CD4-positive, alpha-beta T cell treated with Interferon gamma for 1 hour (primary cell): ENCODE measurements at places on chromosomes 2 and 18.

DNA sequence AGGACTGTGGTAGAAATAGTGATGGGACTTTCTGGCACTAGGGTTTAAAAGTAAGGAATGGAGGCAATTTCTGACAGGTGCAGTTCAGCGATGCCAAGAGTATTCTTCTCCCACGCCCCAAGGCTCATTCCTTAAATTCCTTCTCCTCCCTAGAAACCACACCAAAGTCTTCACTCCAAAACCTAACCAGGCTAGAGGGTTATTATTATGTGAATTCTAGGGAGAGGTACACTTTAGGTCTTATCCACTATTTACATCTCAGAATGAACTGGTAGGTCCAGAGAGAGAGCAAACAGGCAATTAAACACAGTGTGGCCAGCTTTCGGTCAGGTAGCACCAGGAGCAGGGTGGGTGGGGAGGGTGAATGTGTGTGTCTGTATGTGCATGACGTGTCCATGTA is 11.4 kb downstream of the IL1F10 start:
- no peak for DNase-seq

DNA sequence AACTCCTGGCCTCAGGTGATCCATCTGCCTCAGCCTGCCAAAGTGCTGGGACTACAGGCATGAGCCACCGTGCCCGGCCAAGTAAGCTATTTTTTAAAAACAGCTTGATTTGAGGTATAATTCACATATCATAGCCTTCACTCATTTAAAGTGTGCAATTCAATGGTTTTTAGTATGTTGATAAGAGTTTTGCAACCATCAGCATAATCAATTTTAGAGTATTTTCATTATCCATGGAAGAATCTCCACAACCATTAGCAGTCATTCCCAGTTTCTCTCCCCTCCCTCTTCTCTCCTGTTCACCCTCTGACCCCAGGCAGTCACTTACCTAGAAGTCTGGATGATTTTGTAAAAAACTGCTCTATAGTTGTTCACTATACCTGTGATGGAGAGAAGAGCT is 4.7 kb upstream of the LYG2 start:
- no peak for DNase-seq

GRCh38 chr2:155665704-155666103 is 666.8 kb downstream of the NR4A2 start:
- no peak for DNase-seq

DNA sequence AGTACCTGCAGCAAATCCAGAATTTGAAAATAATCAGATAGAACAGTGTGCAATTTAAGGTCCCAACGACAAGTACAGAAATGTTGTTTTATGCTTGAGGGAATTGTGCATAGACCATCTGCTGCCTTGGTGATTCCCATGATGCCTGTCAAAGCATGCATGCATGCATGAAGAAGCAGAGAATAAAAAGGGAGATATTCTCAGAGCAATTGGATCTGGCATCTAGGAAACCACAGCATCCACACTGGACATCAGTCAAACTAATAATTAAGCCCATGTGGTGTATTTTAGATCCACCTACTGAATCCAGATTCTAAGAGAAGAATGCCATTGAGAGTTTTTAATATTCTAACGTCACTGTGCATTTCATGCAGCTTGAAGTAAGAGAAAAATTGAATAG is 361.2 kb downstream of the FSIP2 start:
- no peak for DNase-seq

DNA sequence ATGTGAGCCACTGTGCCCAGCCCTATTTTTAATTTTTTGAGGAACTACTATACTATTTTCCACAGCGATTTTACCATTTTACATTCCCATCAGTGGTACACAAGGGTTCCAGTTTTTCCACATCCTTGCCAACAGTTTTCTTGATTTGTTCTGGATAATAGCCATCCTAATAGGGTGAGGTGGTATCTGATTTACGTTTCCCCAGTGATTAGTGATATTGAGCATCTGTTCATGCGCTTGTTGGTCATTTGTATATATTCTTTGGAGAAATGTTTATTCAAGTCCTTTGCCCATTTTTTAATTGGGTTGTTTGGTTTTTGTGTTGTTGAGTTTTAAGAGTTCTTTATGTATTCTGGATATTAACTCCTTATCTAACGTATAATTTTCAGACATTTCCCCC is 20.8 kb downstream of the TTC39C start:
- no peak for DNase-seq

GRCh38 chr18:23460285-23461273 is 7.5 kb downstream of the RIOK3 start:
- no peak for DNase-seq

DNA sequence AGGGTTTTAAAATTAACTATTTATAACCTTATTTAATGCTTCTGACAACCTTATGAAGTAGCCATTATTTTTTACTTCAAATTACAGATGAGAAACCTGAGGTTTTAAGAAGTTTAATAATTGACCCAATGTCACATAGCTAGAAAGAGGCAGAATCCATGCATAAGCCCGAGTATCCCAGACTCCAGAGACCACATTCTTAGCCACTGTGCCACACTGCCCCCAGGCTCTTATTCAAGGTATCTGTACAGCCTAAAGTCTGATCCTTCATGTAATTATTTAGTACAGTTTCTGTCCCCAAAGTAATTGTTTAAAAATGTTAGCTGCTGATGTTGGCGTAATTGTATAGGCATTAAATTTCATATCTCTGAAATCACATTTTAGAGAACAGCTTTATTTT is 124.7 kb upstream of the LRRTM1 start:
- no peak for DNase-seq

- DNase-seq, result no peak
Observed at GRCh38 chr18:54033052-54033451, 191.4 kb downstream of the MBD2 start.

DNA sequence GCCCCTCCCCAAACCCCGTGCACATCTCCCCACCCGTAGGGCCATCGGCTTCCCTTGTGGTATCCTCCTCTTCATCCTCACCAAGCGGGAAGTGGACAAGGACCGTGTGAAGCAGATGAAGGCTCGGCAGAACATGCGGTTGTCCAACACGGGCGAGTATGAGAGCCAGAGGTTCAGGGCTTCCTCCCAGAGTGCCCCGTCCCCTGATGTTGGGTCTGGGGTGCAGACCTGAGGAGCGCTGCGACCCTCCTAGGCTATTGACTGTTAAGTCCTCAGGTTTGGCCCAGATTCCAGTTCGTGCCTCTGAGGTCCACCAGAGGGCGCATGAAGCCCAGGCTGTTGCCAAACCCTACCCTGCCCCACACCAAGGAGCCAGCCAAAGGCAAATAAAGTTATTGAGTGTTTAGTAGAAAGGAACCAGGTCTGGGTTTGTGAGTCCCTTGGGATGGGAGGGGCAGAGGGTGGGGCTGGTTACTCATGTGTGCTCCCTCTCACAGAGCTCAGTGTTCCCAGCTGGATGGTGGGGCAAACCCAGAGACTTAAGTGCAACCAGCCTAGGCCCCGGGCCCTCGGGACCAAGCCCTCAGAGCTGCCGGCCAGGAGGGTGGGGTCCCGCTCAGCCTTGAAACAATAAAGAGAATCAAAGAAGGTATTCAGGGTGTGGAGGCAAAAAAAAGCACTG is 2.4 kb downstream of the PNKD start:
- peak; percentile 85 for DNase-seq

DNA sequence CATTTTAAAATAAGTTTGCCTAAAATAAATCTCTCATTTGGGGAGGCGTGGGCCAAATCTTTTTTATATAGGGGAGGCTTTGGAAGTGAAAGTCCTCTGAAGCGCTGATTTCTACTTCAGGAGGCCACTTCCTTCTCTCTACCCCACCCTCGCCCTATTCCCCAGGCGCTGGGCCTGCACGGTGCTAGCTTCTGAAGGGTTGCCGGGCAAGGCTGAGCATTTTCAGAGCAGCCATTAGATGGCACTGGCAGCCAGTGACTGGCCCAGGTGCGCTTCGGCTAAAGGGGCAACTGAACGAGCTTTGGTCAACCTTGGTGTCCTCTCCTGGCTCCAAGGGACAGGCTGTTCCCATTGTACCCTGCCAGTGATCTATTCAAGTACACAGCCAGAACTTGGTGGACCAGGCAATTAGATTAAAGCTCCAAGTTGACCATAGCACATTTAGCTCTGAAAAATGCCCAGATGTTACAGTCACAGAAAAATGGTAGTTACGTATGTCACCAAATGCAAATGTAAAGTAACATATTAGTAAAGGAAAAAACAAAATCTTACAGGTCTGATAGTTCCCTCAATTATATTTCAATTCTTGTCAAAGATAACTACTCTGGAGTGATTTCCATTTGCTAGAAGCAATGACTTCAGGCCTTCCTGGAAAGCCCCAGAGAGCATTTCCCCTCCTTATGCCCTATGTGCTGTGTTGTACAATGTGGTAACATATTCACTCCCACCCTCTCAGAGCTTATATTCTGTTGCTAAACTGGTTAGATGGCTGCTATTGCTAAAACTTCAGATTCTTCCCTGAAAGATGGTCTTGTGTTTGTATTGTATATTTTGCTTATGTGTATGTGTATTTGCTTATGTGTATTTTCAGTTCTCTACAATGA is 2.1 kb downstream of the POMC start:
- peak; percentile 74 for DNase-seq

DNA sequence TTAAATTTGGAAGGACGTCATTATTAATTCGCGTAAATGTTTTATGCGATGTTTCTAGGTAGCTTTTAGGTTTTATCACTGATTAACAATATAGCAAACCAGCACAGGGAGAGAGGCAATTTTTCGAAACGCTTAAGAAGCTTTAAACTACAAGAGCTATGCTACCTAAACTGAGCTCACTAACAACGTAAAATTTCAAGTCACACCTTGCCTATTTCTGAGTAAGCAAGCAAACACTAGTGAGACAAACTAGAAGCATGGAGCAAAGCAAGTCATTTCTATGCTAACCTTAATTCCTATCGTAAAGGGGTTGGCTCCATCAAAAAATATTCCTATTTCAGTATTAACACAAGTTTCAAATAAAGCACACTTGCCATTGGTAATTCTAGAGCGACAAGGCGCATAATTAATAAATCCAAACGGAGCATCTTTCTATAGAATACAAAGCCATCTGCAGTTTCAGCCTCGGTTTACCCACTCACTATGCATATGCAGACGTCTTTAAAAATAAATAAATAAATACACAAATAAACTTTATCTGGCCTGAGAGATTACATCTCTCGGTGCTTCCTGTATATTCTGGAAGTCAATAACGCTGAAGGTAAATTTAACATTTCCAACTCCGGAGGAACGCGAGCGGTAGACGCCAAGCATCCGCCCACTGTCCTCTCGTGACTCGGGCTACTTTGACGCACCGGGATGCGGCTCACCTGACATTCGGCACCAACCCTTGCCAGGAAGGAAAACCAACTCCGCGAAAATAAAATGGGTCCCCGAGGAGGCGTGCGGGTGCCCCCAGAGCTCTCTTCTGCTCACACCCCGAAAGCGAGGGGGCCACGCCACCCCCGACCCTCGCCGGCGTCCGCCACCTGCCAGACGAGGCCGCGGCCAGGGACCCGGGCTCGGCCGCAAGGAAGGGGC is 947 bp downstream of the ITSN2 start:
- peak; percentile 47 for DNase-seq

DNA sequence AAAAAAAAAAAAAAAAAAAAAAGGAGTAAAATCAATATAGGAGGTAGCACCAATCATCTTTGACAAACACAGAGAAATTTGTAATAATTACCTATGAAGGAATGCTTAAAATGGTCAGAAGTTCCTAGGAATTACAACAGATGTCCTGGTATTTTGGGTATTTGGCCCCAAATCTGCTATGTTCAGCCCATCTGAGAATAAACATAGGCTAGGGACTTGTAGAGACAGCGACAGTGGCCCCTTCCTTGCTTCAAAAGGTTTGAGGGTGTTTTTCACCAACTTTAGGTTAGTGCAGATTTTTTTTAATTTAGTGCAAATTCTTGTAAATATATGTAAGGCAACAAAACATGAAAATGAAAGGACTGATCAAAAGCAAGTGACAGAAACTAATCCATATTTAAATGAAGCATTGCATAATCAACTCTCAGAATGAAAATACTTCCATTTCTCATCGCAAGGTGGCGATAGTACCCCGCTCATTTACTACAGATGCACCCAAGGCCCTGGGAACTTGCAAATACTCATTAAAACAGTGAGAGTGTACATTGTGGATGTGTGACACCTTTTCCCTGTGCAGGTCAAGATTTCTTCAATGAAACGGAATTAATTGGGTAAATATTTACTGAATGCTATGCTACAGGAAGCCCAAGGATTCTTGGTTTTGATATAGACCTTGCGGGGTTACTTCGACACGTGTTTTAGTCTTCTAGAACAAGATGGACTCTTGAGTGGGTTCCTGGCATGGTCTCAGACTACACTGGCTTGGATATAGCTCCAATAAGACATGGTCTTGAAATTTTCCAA is 44.6 kb downstream of the FAM124B start:
- DNase-seq, result peak; percentile 24

DNA sequence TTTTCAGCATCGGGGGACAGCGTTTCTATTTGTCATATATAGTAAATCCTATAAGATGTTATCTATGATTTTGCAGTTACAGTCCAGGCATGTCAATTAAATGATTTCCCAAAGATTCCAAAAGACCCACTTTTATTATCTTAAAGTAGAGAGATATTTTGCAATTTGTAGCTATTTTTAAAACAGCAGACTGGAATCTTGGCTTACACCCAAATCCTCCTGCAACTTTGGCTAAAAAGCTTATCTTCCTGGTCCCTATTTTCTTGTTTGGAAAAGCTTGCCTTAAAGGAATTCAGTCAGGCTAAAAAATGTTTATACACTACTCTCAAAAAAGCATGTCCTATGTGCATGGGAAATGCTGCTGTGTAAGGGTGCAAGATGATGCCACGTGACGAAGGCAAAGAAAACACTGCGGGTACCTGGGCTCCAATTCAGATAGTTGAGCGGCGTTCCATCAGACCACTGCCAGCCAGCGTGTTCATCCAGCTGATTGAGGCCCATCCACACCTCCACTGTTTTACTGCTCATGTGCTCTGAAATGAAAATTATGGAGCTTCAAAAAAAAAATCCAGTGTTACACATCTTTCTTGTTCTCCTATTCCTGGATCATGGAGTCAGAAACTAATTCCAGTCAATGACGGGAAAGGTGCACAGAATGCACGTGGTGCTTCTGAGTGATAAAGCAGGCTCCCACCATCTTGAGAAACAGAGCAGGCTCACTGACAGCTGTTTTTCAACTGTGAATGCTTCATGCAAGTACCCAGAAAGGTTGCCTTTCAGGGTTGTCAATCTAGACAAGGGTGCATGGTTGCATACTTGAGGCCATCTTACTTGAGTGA is 33.8 kb downstream of the PLA2R1 start:
- no peak for DNase-seq

DNA sequence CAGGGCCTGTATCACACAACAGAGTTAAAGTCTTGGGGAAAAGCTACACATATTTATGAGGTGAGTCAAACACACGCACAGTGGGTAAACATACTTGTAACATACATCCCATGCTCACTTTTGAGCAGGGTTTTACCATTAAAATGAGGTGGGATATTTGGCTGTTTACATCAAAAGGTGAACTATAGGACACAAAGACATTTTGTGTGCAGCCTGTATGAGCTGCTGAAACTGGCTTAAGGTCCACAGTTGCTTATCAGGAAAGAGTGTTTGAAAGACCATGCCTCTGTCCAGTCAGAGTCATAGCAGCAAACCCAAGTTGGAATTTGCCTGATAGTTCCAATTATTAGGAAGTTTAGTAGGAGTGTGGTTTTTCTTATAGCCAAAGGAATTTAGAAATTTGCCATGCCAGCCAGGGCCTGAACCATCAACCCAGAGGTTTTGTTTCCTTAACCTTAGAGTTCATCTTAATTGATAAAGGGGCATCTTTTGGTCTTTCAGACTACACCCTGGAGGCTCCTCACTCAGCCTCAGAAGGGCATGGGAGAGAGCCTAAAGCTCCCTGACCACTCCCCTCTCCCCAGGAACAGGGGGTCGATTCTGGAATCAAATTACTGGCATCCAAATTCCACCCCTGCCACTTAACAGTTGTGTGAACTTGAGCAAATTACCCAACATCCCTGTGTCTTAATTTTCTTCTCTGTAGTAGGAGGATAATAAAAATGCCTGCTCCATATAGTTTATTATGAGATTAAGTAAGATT is 29.9 kb upstream of the L3MBTL4 start:
- DNase-seq, result no peak
